ENCODE measurements at places on chromosomes 1 and 21.

GRCh38 chr21:29396951-29397455 lies 98.3 kb downstream of the BACH1 start:
- DNase-seq, result no peak

GRCh38 chr1:48887796-48888195 lies 111.1 kb upstream of the BEND5 start:
- no peak for DNase-seq

DNA sequence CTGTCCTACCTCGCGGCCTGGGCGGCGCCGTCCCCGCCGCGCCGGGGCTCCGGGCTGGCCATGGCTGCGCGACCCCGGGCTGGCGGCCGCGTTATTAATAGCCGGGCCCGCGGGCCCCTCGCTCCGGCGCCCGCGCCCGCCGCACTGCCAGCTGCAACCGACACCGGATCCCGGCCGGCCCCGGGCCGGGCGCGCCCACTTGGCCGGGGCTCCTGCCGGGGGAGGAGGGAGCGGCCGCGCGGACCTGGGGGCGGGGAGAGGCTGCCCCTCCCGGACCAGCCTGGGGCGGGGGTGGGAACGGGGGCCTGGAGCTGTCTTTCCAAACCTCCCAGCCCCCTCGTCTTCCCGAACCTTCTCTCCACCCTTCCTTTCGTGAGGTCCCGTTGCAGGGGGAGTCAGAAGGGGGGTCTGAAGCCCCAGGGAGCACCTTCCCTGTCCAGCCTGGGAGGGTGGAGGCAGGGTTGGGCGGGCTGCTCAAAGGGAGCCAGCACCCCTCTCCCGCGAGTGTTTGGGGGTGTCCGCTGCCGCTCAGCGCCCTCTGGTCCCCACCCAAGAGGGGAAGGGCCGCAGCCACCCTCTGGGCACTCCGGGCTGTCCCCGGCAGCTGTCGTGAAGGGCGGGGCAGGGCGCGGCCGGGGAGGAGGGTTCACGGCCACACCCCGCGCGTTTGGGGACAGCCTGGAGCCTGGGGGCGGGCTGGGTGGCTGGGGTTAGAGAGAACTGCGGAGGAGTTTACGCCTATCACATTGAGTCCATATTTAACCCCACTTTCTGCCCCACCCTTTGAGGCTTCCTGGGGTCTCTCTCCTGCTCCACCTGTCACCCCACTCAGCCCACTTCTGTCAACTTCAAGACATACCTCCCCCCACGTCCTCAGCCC lies at the start of gene SYNC:
SYNC (minus strand) TSS at position 172 of the 880 bp plus-strand sequence; CDS start at position 62, 110 bp downstream.
- DNase-seq, result no peak

GRCh38 chr1:83813576-83813975 lies 185.4 kb downstream of the TTLL7 start:
- no peak for DNase-seq

- DNase-seq, result no peak
Observed at GRCh38 chr1:38929476-38929875, 12.2 kb downstream of the RHBDL2 start.

GRCh38 chr21:29557200-29557599 lies 258.5 kb downstream of the BACH1 start:
- DNase-seq, result no peak

GRCh38 chr1:56873213-56873612 lies 18.6 kb downstream of the C8A start:
- DNase-seq, result no peak
